ENCODE measurements at places on chromosomes 11 and 22.

DNA sequence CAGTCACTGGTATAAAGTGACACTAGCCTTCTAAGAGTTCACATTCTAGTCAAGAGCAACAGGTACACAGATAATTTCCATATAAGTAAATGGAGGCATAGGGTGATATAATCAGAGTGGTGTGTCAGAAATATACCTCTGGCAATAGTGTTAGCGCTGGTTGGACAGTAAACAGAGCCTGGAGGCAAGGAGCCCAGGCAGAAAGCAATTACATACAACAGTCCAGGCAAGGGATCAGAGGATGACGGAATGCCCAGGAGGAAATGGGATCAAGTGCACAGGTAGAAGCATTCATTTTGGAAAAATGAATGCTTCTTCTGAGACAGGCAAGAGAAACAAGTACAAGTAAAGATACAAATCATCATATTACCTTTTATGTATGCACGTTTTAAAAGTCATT lies 36.2 kb upstream of the MMP13 start:
- DNase-seq, result no peak

DNA sequence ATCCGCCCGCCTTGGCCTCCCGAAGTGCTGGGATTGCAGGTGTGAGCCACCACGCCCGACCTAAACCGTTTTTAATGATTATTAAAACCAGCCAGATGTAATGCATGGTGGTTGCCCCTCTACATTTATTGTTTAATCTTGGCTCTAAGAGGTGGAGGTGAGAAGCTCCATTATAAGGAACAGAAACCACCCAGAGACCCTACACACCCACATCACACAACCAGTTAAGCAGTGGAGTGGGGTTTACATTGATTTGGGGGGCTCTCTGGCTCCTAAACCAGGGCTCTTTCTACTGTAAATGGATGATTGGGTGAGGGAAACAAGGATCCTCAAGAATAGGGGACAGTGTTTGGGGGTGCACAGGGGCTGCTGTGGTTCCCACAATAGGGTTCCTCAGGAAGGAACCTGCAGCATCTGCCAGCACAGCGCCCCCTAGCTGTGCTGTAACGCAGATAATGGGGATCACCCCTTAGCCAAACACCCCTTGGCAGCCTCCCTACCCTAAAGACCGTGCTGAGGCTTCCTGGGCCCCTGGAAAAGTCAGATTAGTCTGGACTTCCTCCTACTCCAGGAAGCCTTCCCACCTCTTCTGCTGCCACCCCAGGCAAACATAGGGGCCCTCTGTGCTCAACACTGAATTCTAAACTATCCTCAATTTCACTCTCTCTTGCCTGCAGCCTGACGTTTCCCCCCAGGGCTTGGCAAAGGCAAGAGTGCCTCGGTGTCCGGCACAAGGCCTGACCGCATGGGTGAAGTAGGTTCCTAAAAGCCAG lies 2.4 kb downstream of the MPST start:
- DNase-seq, result no peak

DNA sequence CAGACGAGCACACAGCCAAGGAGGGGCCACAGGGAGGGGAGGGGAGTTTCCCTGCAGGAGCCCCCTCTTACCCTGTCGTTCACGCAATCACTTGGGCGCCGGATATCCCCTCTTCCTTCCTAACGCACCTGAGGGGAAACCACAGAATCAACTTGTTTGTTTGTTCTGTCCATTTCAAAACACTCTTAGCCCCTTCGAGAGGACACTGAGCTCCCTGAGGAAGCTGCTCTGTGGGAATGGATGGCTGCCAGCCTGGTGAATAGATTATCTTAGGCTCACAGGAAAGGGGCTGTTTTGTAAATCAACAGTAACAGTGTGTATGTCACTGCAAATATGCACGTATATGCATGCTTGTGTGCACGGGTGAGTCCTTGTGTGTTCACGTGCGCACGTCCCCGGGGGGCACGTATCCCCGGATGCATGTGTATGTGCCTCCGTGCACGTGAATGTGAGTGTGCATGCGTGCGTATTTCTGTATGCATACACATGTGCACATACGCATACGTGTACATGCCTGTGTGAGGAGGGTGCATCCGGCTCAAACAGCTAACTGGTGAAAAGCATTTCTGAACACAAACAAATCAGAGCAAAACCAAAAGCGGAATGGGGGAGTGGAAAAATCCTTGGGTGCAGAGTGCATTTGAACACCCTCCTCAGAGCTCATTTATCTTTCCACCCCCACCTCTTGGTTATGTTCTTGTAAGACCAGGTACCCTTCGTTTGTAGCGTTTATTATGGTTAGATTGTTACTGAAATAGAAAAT lies 7.2 kb downstream of the ARSA start:
- no peak for DNase-seq

- DNase-seq, result no peak
These were observed at the start of gene MYO7A for GRCh38 chr11:77127920-77128691. MYO7A (plus strand) TSS chr11:77128246; CDS start chr11:77130635, 2,389 bp downstream.

DNA sequence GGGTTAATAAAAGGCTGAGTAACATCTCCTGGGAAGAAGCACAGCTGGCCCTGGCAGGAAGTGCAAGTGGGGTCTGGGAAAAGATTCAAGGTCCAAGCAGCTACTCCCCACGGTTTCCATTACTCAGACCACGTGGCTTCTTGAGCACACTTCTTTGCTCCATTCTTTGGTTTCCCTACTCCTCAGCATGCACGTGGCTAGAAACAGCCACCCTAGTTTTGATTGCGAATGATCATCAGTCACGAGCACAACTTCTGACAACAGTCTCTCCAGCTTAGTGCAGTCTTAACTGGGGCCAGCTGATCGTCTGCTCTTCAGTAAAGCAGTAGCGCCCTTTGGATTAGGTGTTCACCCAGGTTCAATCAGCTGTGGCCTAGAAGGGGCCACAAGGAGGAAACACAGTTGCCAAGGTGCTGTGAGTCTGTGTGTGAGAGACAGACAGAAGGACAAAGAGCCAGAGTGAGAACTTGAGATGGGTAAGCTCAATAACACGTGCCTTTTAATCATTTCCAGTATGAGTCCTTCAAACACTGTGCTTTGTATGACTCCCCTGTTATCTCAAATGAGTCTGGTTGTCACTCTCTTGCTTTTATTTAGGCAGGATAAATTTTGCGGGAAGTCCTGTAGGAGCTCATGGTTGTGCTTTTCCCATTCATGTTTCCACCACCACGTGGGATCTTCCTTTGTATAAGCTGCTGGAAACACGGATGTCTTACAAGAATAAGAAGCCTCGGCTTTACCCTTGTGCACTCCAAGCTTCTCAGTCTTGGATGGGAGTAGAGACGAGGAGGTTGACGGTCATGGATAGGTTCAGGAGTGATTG lies 901 bp upstream of the PARVA start:
- DNase-seq, result no peak

All from mesothelial cell of epicardium (in vitro differentiated cells).